WTC11 (cell line): ENCODE measurements at places on chromosomes 16 and 17.

GRCh38 chr17:80441133-80441578 is 26.2 kb downstream of the ENDOV start:
- DNase-seq, result peak; percentile 91

GRCh38 chr16:25413975-25414374 is 156.3 kb upstream of the ZKSCAN2 start:
- no peak for DNase-seq

DNA sequence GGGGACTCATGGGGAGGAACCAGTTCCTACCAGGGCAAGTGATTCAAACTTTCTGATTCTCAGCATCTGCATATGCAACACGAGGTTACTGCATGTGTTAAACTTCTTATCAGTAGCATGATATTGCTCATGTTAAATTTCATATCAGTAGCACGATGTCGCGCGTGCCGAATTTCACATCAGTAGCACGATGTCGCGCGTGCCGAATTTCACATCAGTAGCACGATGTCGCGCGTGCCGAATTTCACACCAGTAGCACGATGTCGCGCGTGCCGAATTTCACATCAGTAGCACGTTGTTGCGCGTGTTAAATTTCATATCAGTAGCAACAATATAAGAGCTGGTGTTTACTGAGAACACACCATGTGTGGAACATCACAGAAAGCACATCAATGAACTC is 221.6 kb downstream of the GSG1L start:
- DNase-seq, result no peak

DNA sequence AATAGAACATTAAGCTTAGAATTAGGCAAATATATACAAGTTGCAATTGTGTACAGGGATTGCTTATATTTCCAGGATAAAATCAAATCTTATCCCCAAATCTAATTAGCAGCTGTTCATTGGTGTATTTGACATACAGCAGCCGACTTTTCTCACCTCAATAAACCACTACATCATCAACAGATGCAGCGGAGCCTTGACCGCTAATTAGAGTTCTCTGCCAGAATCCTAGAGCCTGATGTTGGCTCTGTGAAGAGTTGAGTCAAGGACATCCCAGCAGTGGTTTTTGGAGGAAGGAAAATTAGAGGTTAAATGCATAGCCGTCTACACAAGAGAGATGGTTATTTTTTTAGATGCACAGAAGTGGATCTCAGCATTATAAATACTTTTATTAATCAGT is 221.9 kb upstream of the CACNG5 start:
- no peak for DNase-seq

DNA sequence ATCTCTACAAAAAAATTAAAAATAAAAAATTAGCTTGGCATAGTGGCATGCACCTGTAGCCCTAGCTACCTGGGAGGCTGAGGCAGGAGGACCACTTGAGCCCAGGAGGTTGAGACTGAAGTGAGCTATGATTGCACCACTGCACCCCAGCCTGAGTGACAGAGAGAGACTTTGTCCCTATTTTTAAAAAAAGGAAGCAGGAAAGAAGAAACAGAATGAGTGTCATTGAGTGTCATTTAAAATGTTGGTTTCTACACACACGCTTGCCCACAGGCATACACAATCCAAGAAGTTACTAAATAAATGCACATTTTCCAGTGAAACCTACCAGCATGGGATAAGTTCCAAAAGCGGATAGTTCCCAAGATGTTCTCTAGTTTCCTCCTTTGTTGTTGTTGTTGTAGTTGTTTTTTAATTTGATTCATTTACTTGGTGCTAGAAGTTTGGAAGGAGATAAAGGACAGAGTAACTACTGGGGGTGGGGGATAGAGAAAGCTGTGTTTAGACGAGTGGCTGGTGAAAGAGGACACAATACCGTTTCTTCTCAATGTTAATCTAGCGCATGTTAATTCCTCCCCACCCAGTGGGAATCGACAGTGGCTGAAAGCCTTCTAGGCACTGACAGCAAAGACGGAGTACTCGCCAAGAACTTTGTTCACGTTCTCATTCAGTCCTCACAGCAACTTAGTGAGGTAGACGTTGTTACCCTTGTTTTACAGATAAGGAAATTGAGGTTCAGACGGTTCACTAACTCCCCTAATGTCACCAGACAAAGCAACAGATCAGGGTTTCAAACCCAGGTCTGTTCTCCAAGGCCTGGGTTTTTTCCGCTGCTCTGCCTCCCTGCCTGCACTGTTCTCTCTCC is 17.3 kb downstream of the MRPS23 start:
- no peak for DNase-seq

GRCh38 chr16:23957287-23957686 is 121.5 kb downstream of the PRKCB start:
- no peak for DNase-seq

DNA sequence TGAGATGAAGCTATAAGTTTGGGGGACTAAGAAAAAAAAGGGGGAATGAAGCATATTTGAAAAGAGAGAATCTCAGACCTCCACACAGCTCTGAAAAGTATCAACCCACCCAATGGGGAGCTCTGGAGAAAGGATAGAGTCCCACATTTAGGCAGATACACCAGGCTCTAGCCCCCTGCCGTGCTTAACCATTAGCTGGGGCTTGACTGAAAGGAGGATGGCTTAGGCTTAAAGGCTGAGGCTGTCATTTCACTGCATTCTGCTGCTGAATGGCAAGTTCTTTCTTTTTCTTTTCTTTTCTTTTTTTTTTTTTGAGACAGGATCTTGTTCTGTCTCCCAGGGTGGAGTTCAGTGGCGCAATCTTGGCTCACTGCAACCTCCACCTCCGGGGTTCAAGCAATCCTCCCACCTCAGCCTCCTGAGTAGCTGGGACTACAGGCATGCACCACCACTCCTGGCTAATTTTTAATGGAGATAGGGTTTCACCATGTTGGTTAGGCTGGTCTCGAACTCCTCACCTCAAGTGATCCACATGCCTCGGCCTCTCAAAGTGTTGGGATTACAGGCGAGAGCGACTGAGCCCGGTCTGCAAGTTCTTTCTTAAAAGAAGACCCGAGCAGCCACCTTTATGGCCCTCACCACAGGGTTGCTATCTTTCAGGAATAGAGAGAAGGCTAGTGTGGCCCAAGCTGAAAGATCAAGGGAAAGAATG is 9.0 kb upstream of the MMP2 start:
- no peak for DNase-seq

GRCh38 chr17:82875407-82875856 is 35.6 kb upstream of the ZNF750 start:
- DNase-seq, result peak; percentile 71

GRCh38 chr17:68428498-68429172 is 28.7 kb downstream of the WIPI1 start:
- DNase-seq, result no peak

DNA sequence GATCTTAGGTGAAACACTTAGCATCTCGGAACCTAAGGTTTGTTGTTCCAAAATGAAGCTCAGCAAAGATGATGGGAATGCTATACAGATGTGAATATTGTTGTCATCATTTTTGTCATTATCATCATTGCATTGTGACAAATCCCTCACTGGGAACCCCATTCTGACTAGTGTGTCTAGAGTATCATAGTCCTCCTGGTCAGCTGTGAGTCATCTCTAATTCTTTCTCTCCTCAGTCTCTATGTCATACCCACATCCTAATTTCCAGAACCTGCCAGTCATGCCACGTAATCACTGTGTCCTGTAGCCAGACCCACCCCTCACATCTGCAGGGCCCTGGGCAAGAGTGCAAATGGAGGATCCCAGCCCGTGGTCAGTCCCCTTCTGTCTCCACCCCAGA is 60.5 kb upstream of the CLEC3A start:
- DNase-seq, result no peak

GRCh38 chr17:15265131-15265530 is at the start of gene PMP22:
Gene PMP22, minus strand, starts transcription at chr17:15265326. Its CDS starts 4,599 bp downstream, at chr17:15260727.
- no peak for DNase-seq

GRCh38 chr16:46887524-46887854 is 3.3 kb downstream of the GPT2 start:
- no peak for DNase-seq

- DNase-seq, result no peak
Observed at GRCh38 chr16:50040018-50040417, 15.0 kb downstream of the CNEP1R1 start.

DNA sequence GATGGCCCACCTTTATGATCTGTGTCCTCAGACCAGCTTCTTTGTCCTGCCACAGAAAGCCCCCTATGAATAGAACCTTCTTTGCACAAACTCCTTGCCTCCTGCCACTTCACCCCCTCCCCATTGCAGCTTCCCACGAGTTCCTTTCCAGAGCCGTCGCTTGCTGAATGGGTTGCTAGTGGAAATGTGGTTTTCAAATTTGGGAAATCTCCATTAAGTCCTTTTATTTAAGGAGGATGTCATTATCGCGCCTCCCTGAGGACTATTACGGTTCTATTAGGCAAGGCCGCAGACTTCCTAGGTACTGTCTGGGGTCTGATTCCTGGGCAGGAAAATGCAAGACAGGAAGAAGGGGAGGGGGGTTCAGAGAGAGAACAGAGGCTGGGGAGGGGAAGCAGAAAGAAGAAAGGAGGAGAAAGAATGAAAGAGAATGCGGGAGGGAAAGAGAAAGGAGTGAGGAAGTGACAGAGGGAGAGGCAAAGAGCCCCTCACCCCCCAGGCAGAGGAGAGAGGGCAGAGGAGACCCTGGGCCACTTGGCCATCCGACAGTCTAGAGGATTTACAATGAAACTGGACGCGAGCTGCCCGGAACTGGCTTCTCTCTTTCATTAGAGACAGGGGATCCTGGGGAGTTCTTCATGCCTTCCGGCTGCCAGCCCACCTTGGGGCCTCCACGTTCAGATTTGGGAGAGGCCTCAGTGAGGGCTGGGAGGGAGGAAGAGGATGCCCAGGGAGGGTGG is 31.7 kb upstream of the ETV4 start:
- no peak for DNase-seq

- no peak for DNase-seq
Observed at GRCh38 chr17:34859652-34860051, 101.6 kb downstream of the CCT6B start.

GRCh38 chr17:15657868-15658267 is 26.2 kb downstream of the TRIM16 start:
- DNase-seq, result no peak

- DNase-seq, result no peak
Observed at GRCh38 chr17:68418876-68419275, 38.4 kb downstream of the WIPI1 start.

- no peak for DNase-seq
Observed at GRCh38 chr16:58235663-58236062, 37.8 kb upstream of the CSNK2A2 start.
